ENCODE measurements at places on chromosomes 4 and X.

GRCh38 chr4:173685831-173686210, 155.8 kb upstream of the HAND2 start:
- no peak for DNase-seq

DNA sequence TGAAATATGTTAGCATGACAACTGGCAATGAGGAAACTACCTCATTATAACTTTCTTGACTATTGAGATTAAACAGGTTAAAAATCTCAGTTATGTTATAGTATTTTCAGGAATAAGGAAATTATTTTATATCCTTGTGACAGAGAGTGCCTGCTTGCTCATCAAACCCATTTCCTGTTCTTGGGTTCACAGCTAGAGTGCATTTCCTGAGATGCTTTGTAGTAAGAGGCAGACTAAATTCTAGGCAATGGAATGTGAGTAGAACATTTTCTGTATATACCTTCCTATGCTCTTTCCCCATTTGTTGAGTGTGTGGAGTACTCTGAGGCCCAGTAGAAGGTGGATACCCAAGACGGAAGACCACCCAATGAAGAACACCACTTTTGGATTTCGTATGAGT, 96.9 kb upstream of the CASK start:
- DNase-seq, result no peak

GRCh38 chrX:144335402-144335801, 451.5 kb downstream of the UBE2NL start:
- DNase-seq, result no peak

DNA sequence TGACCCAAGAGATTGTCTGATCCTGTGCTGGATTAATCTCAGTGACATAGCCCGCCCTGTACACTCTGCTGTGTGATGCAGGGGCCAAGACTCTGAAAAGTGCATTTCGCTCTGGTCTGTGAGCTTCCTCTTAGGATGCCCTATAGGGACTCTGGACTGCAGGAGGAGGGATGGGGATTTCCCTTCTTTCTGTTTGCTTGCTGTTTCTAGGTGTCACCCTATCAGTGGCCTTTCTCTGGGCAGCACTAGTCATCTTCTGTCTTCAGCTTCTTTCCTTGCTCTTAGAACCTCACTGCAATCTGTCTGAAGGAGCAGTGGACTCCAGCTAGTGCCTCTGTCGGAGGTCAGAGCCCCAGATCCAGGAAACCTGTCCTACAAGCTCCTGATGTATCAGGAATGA, 34.5 kb upstream of the SCRG1 start:
- DNase-seq, result no peak

DNA sequence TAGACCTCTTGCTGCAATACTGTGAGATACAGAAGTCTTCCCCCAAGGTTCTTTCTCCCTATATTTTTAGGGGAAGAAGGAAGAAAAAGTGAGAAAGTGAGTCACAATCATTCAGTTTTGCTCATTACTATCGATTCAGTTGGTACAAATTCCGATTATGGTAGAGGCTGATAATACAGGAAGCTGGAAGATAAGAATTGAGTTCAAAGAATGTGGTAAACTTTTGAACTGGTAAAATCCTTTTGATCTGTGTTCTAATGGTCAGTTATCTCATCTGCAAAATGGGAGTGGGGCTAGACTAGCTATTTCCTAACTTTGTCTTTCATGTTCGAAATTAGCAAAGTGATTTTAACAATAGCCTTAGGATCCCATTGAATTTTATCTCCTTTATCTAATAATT, 101.4 kb upstream of the FAT1 start:
- no peak for DNase-seq

GRCh38 chr4:145984563-145984962, 45.9 kb upstream of the ZNF827 start:
- no peak for DNase-seq

DNA sequence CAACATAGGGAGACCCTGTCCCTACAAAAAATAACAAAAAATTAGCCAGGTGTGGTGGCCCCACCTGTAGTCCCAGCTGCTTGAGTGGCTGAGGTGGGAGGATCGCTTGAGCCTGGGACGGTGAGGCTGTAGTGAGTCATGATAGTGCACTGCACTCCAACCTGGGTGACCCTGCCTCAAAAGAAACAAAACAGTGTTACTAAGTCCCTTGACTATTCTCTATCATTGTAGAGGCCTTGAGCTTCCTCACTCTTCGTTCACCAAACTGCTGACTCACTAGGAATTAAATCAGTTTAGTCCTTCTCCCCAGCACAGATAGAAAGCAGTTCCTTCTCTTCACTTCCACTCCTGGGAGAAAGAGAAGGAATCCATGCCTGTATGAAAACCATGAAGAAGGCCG, 14.5 kb downstream of the CDS1 start:
- no peak for DNase-seq

DNA sequence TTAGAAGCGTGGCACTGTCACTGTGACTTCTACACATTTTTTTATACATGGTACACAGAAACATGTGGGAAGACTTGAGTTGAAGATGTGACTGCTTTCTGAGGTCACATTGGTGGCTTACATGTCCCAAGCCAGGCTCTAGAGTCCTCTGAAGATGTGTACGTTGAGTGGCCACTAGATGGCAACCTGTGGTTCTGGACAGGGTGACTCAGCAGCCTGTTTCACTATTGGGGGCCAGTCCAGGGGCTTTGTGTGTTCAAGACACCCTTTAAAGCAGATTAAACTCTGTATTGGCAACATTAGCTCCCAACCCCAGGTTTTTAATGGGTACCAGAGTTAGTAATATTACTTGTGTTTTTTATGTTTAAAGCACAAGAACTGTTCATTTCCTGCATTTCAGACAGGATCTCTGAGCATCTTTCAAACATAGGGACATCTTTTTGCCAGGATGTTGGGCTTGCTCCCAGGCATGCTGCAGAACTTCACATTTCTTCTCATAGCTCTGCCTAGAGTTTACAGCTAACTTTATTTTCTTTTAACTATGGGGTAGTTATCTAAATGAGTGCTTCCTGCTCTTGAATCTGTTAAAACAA, 53.0 kb downstream of the DCUN1D4 start:
- DNase-seq, result no peak

- no peak for DNase-seq
Measured at GRCh38 chr4:114252499-114252898, 273.1 kb upstream of the ARSJ start.

- no peak for DNase-seq
Measured at GRCh38 chr4:103720661-103721060, 876 bp upstream of the TACR3 start.

GRCh38 chrX:133793626-133794025, 191.8 kb downstream of the GPC3 start:
- DNase-seq, result no peak

DNA sequence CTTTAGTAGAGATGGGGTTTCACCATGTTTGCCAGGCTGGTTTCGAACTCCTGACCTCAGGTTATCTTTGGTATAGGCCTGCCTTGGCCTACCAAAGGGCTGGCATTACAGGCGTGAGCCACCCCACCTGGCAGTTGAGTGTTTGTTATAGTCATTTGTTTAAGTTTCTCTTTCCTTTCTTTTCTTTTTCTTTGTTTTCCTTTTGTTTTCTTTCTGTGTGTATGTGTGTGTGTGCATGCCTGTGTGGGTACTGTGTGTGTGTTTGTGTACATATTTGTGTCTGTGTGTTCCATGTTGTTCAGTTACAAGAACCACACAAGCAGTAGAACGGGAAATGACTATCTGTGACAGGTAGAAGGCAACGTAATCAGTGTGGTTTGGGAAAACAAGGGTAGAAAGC, 624.9 kb downstream of the FSTL5 start:
- no peak for DNase-seq

GRCh38 chrX:108736509-108737479, at the start of gene IRS4:
TSS of gene IRS4 (minus strand) at chrX:108736563.
- no peak for DNase-seq

DNA sequence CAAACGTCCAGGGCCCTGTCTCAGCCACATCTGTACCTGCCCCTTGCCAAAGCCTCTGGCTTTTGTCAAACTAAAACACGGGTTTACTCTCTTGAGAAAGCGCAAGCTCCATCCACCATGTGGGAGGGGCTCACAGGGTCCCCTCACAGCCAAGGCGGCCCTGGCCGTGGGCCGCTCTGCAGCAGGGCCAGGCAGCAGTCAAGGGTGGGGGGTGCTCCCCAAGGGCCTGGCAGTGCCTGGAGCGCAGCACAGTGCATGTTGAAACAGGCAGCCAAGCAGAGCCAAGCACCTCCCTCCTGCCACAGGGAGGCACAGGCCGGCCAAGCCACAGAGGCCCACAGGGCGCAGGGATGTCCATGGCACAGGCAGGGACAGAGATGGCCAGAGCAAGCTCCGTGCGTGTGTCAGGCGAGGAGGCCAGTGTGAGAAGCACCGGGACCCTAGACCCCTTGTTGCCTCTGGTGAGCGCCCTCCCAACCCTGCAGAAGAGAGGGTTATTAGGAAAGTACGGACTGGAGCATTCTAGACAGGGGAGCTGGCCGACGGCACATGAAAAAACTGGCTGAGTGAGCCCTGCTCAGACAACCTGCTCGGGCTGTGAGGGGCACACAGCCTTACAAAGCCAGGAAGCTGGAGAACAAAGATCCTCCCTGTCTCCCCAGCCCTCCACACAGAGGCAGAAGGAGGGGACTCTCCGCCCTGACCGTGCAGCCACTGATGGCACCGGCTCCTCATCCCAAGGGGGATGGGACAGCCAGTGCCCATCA, 39.0 kb downstream of the FAM53A start:
- no peak for DNase-seq

GRCh38 chrX:21004835-21005234, 369.4 kb upstream of the CNKSR2 start:
- no peak for DNase-seq

GRCh38 chr4:169342159-169342860, 71.6 kb upstream of the SH3RF1 start:
- no peak for DNase-seq

DNA sequence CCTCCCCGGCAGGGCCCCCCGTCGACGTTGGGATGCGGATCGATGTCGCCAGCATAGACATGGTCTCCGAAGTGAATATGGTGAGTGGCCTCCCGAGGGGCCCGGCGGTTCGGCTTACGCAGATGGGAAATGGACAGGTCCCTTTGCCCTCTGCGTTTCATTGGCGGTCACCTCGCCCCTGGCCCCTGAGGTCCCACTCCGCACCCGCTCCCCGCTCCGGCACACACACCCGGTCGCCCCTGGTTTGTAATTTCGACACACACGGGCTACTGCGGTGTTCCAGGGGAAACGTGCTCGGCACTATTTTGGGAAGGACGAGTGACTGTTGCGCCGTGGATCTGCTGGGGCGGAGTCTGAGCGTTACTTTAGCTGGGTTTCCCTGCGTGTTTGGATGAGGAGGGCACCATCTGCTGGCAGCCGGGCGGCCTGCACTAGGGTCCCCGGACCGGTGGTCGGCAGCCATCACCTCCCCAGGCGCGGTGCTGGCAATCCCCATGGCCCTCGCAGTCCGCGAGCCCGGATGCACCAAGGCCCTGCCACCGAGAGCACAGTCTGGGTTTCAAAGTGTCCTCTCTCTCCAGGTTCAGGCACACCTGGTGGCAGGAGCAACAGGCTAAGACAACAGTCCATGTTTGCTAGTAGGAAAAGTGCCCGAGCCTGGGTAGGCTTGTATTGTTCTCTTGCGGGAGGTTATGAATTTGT, 1.2 kb downstream of the GABRB1 start:
- DNase-seq, result peak; percentile 32

GRCh38 chrX:10212395-10212794, 55.6 kb downstream of the CLCN4 start:
- DNase-seq, result no peak

- DNase-seq, result no peak
Measured at GRCh38 chrX:71543316-71543715, 10.4 kb downstream of the OGT start.

DNA sequence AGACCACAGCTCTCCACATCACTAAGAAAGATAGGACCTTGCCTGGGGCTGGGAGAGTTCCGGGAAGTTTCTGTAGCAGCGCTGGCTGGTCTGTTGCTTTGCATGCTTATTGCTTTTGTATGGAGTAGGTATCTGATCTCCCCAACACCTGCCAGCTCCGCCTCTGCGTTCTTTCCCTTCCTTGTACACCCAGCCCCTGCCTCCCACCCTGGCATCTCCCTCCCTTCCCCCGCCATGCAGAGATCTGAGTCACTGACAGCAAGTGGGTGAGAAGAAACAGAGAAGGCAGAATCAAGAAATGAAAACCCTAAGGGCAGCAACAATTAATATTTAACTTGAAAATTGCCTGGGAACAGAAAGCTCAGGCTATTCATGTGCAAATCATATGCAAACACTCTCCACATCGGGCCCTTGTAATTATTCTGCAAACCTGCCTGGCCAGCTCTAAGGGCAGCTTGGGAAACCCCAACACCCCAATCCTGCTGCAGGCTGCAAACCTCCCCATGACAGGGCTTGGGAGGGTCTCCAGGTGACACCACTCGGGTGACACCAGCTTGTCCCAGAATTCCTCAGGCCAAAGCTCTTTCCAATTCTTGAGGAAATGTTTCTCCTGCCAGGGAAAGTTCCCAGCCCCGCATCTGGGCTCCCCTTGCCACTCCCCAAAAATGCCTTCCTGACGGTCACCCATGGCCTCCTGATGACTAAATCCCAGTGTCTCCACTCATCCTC, 257.2 kb downstream of the FBXW7 start:
- DNase-seq, result no peak

GRCh38 chr4:114037988-114038387, 58.5 kb upstream of the ARSJ start:
- DNase-seq, result no peak

- DNase-seq, result no peak
Measured at GRCh38 chr4:123516576-123516975, 120.0 kb downstream of the SPRY1 start.

DNA sequence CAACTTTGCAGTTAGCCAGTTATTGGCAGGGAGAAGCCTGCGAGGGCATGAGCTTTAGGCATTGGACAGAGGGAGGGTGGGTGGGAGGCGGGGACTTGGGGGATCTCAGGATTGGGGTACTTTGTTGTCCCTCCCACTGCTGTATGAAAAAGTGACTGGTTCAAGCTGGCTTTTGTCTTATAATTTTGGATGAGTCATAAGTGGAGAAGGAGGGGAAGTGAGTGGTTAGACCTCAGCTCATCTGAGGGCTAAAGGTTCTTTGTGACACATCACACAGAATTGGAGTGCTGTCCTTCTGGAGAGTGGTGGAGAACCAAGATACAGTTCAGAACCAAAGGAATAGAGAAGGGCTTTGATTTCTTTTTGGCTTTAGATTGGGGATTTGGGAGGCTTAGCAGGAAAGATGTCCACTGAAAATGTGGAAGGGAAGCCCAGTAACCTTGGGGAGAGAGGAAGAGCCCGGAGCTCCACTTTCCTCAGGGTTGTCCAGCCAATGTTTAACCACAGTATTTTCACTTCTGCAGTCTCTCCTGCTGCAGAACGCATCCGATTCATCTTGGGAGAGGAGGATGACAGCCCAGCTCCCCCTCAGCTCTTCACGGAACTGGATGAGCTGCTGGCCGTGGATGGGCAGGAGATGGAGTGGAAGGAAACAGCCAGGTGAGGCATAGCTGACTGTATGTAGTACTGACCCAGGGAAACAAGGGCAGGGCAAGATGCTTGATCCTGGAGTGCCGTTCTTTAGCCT, at the start of gene SLC4A4:
TSS of gene SLC4A4 (plus strand) at position 175 of the 748 bp plus-strand sequence.
- DNase-seq, result no peak

DNA sequence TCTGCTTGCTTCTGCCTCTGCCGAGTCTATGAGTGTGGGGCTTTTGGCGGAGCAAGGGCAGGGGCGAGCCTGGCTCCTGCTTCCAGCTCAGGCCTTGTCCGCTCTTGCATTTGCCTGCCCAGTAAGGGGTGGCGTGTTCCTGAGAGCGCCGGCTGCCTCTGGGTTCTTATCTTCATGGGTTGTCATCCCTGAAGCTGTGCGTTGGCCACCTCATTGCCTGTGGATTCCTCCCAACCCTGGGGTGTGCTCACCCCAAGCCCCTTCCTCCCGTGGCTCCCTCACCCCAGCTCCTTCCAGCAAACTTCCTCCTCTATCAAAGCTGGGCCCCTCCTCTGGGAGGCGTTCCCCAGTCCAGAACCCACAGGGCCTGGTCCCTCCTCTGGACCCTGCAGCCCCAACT, 17.5 kb downstream of the SH3BP2 start:
- DNase-seq, result no peak

Measured in D721Med (cell line).